ENCODE measurements at places on chromosomes 12 and 14.

GRCh38 chr12:81077686-81078441, at the start of gene ACSS3:
TSS of gene ACSS3 (plus strand) at chr12:81078079. CDS start at chr12:81078121, 42 bp downstream.
- H3K4me3 ChIP-seq, result peak within 1 kb of the TSS; percentile 81
- no peaks in the 10 kb centered on the region for H3K27me3 ChIP-seq
- peak within 1 kb of the TSS; percentile 82 for H3K27ac ChIP-seq
- DNase-seq, result peak; percentile 4

DNA sequence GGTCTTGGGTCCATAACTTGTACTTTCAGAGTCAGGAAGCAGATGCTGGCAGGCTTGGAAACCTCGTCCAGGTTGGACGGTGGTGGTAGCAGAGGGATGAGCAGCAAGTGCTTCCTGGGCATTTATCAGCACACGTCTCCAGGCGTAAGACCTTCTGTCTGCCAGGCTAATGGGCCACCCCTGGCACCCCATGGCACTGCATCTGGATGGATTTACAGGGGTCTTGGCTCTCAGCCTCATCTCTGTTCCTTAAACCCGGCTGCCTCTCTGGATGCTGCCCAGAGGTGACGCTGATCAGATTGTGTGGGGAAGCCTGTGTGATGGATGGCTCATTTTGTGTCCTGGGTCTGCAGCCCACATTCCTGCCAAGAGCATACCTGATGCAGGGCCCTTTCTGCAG, 145.1 kb downstream of the TSPAN9 start:
- no peak for DNase-seq
- H3K27me3 ChIP-seq, result no peaks in the 10 kb centered on the region
- H3K27ac ChIP-seq, result no peak overlapping the region
- peaks cover 12% of the 10 kb centered on the region for H3K4me1 ChIP-seq
- no peak overlapping the region for H3K4me3 ChIP-seq
- no peaks in the 10 kb centered on the region for H3K36me3 ChIP-seq

DNA sequence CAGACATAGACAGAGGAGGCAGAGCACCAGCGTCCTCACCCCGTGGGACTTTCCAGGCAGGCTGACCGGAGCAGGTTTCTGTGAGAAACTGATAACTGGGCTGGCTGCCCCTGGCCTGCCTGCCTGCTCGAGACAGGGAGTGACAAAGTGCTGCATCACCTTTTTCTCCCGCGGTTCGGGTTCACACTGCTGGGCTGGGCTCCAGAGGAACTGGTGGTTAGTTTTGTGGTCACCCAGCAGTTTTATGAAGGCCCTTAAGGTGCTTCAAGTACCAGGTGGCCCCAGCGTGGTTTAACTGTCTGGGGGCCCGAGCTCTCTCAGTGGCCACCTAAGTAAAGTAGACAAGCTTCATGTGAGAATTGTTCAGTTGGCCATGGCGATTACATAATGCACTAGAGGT, 1073.6 kb downstream of the BCL11B start:
- no peaks in the 10 kb centered on the region for H3K4me1 ChIP-seq
- H3K27me3 ChIP-seq, result no peaks in the 10 kb centered on the region
- H3K27ac ChIP-seq, result no peak overlapping the region
- H3K36me3 ChIP-seq, result no peaks in the 10 kb centered on the region
- no peak overlapping the region for H3K4me3 ChIP-seq
- no peak for DNase-seq

- no peaks in the 10 kb centered on the region for H3K36me3 ChIP-seq
- H3K4me3 ChIP-seq, result no peak overlapping the region
- no peaks in the 10 kb centered on the region for H3K27me3 ChIP-seq
- no peak for DNase-seq
- H3K4me1 ChIP-seq, result no peaks in the 10 kb centered on the region
These were observed 78.3 kb upstream of the RTL1 start for GRCh38 chr14:100981809-100982208.

GRCh38 chr14:25121337-25122129, 71.6 kb upstream of the STXBP6 start:
- H3K27ac ChIP-seq, result no peak overlapping the region
- no peaks in the 10 kb centered on the region for H3K36me3 ChIP-seq
- H3K4me1 ChIP-seq, result no peaks in the 10 kb centered on the region
- no peaks in the 10 kb centered on the region for H3K27me3 ChIP-seq
- DNase-seq, result no peak

- no peaks in the 10 kb centered on the region for H3K27me3 ChIP-seq
- no peak for DNase-seq
- no peaks in the 10 kb centered on the region for H3K4me1 ChIP-seq
- H3K4me3 ChIP-seq, result no peak overlapping the region
- H3K27ac ChIP-seq, result no peak overlapping the region
- H3K36me3 ChIP-seq, result no peaks in the 10 kb centered on the region
These were observed 948.4 kb upstream of the ATXN7L3B start for GRCh38 chr12:73589220-73589619.

DNA sequence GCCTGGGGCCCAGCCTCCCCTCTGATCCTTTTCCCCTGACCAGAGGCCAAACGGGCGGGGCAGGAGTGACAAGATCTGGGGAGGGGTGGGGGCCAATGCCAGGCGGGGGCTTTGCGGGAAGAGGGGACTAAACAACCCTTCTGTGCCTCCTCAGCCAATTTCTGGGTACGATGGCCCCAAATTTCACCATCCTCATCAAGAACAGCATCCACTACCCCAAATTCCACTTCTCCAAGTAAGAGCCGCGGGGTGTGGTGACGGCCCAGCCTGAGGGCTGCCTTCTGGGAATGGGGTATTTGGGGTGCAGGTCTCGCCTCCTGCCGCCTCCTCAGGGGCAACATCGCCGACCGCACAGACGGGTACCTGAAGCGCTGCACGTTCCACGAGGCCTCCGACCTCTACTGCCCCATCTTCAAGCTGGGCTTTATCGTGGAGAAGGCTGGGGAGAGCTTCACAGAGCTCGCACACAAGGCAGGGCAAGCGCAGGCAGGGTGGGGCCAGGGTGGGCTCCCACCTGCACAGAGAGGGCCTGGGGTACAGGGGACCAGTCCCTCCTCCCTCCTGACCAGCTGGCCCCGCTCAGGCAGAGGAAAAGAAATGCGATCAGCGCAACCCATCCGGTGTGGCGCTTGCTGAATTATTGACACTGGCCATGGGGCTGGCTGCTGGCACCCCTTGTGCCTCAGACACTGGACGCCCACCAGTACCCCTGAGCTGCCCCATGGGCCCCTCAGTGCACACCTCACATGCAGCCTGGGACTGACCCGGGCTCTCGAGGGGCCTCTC, 1.7 kb downstream of the P2RX2 start:
- H3K27ac ChIP-seq, result no peak overlapping the region
- peaks cover 9% of the 10 kb centered on the region for H3K27me3 ChIP-seq
- no peak overlapping the region for H3K4me3 ChIP-seq

DNA sequence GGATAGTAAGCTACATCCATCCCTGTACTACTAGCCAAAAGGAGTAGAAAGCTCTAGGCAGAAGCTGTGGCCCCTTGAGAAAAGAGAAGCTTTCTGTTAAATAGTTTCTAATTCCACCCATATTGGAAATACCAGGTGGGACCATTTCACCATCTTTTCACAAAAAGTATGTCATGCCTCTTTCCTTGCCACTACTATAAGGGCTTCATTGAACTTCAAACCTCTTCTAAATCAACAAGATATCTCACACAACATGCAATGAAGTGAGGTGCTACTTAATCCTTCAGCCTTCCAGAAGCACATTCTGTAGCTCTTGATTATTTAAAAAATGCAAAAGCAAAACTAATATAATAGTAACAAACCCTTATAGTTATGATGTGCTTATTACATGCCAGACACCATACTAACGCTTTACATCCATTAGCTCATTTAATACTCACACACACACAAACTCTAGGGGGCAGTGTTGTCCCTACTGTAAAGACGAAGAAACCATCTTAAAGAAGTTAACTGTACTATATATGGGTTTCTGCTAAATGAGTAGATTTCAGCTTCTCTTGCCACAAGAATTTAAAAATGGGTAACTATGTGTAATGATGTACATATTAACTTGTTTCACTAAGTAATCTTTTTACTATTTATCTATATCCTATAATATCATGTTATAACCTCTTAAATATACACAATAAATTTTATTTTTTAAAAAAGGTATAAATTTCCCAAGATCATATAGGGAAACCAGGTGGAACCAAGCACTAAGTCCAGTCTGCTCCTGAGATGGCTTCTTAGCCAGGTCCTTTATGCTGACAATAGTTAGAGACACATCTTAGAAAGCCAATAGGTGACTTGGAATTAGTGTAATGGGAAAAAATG, 124.4 kb downstream of the RPS29 start:
- H3K27ac ChIP-seq, result no peak overlapping the region
- no peak overlapping the region for H3K4me3 ChIP-seq
- no peaks in the 10 kb centered on the region for H3K4me1 ChIP-seq
- H3K36me3 ChIP-seq, result no peaks in the 10 kb centered on the region

- no peaks in the 10 kb centered on the region for H3K27me3 ChIP-seq
- peak overlapping the region; percentile 62 for H3K27ac ChIP-seq
- peaks cover 23% of the 10 kb centered on the region for H3K36me3 ChIP-seq
- no peak overlapping the region for H3K4me3 ChIP-seq
These were observed 16.2 kb downstream of the ABHD4 start for GRCh38 chr14:22614240-22614799.

GRCh38 chr14:44564908-44565307, 57.8 kb upstream of the FSCB start:
- DNase-seq, result no peak
- H3K27me3 ChIP-seq, result no peaks in the 10 kb centered on the region
- no peak overlapping the region for H3K4me3 ChIP-seq
- H3K27ac ChIP-seq, result no peak overlapping the region

DNA sequence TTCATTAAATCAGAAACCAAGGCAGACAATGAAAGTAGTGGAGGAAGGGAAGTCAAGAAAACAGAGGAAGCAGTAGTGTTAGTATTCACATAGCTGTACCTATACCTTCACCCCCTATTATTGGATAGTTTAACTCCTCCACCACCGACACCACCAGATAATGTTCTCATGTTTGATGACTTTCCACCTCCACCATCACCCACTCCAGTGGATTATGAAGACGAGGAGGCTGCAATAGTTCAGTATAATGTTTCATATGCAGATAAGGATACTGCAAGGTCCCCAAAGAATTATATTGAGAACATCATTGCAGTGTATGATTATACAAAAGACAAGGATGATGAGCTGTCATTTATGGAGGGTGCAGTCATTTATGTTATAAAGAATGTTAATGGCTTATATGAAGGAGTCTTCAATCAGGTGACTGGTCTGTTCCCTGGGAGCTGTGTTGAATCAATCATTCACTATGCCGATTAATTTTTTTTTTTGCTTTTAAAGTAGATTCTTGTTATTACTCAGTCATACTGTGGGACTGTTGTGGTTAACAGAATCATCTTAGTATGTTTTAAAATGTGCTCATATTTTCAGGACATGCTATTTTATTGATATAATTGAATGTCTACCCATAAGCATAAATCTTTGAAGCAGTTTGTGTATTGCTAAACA, 32.2 kb upstream of the KTN1 start:
- no peaks in the 10 kb centered on the region for H3K4me1 ChIP-seq
- H3K27ac ChIP-seq, result no peak overlapping the region
- no peak overlapping the region for H3K4me3 ChIP-seq

- H3K36me3 ChIP-seq, result no peaks in the 10 kb centered on the region
- H3K27ac ChIP-seq, result no peak overlapping the region
- H3K27me3 ChIP-seq, result no peaks in the 10 kb centered on the region
These were observed 22.9 kb downstream of the SPTSSA start for GRCh38 chr14:34439090-34439489.

DNA sequence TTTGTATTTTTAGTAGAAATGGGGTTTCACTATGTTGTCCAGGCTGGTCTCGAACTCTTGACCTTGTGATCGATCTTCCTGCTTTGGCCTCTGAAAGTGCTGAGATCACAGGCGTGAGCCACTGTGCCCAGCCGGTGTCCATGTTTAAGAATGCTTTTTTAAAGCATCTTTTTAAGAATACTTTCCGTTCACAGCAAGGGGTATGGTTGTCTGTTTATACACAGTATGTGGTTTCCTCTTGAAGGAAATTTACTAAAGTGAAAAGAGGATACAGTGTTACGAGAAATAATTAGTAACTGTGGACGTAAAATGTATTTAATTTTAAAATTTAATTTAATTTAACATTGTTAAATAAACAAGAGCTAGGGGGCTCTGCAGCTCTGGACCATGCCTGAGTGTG, 73.4 kb downstream of the GSC start:
- no peak for DNase-seq
- no peaks in the 10 kb centered on the region for H3K36me3 ChIP-seq
- H3K4me1 ChIP-seq, result no peaks in the 10 kb centered on the region
- H3K4me3 ChIP-seq, result no peak overlapping the region
- H3K27me3 ChIP-seq, result no peaks in the 10 kb centered on the region

DNA sequence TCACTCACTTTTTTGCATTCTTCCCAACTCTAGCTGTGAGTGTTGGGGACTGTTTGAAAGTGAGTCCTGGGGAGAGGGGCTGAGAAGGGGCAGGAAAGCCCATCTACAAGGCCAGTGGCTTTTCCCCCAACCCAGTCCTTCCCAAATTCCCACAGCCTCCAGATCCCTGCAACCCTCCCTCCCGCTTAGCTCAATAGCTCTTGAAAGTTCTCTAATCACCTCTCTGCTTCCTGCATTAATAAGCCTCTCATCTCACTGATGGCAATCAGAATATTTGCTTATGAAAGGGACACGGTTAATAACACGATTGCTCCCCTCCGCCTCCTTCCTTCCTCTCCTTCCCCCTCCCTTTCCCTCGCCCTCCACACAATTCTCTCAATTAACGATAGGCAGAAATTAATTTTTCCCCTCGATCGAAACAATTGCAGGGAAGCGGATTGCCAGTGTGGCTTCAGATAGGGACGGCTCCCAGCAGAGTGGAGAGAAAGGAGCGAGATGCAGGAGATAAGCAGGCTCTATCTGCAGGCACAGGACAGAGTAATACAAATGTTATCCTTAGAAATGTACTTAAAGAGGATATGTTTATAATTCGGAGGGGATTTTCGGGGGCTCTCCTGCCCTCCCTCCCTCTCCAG, 15.1 kb upstream of the GPATCH2L start:
- no peaks in the 10 kb centered on the region for H3K36me3 ChIP-seq
- no peak overlapping the region for H3K27ac ChIP-seq
- H3K27me3 ChIP-seq, result no peaks in the 10 kb centered on the region
- no peak overlapping the region for H3K4me3 ChIP-seq
- no peaks in the 10 kb centered on the region for H3K4me1 ChIP-seq
- DNase-seq, result no peak

DNA sequence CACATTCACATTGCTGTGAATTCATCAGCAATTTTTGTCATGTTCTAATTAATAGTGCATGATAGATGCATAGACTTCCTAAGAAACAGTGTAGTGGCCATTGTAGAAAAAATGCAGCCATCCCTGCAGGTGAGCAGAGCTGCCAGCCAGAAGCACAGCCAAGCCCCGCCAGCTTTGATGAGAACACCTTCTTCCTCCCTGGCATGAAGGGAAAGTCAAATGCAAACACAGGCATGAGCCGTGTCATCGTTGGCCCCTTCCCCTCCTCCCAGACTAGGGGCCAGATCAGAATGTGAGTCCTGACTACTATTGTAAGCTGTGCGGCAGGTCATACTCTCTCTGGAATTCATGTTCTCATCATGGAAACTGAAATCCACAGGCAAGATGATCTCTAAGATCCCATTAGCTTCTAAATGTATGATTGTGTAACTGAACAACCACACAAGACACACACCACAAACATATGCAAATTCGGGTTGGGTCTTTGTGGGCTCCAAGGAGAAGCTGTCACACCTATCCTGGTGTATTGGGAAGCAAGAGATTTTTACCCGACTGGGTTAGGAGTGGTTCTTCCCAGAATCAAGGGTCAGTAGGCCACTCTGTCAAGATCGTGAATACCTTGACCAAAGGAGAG, 2.8 kb upstream of the AQP2 start:
- no peaks in the 10 kb centered on the region for H3K27me3 ChIP-seq
- no peak for DNase-seq
- H3K27ac ChIP-seq, result no peak overlapping the region
- no peaks in the 10 kb centered on the region for H3K4me1 ChIP-seq

Data from thoracic aorta (tissue), 2 donors.